Bronchial smooth muscle cell (primary cell): ENCODE measurements at places on chromosomes 2 and 18. TPM values are rescaled to one million over a fixed set of nuclear protein-coding genes. Genes with fewer than 3 reads are reported as not detected.

The AKAIN1 gene
- not detected in 2 replicates for total RNA-seq

The C2orf66 gene
- under 0.01 TPM in 1 of 2 replicates, not detected in the other for total RNA-seq

The DUSP2 gene
- 0.94 and 1.1 TPM in 2 replicates for total RNA-seq

The HAAO gene
- total RNA-seq = 1.6 and 12.2 TPM in 2 replicates

The ARHGAP15 gene
- not detected in 2 replicates for total RNA-seq

The BOLL gene
- total RNA-seq = not detected in 2 replicates

The GREB1 gene
- total RNA-seq = 0.47 and 0.60 TPM in 2 replicates

The HTR2B gene
- total RNA-seq = 11.7 and 13.4 TPM in 2 replicates

The SLC4A3 gene
- 2.0 and 2.2 TPM in 2 replicates for total RNA-seq

The KCNIP3 gene
- total RNA-seq = 1.4 and 1.6 TPM in 2 replicates

The SNORC gene
- 0.52 and 0.79 TPM in 2 replicates for total RNA-seq

The MOGAT1 gene
- total RNA-seq = not detected in 2 replicates

The CDH7 gene
- not detected in 2 replicates for total RNA-seq

The TRABD2A gene
- total RNA-seq = 3.5 and 6.8 TPM in 2 replicates

The ZNF396 gene
- total RNA-seq = 1.4 and 2.2 TPM in 2 replicates

The DSC3 gene
- under 0.01 and 0.09 TPM in 2 replicates for total RNA-seq

The CYTIP gene
- 0.16 TPM in 1 of 2 replicates, not detected in the other for total RNA-seq

The ERICH2 gene
- total RNA-seq = 1.2 TPM in 1 of 2 replicates, not detected in the other

The ARHGAP28 gene
- 0.32 and 5.0 TPM in 2 replicates for total RNA-seq

The MTIF2 gene
- 40.6 and 52.8 TPM in 2 replicates for total RNA-seq

The RNPEPL1 gene
- 4.5 and 7.7 TPM in 2 replicates for total RNA-seq

The RTP5 gene
- total RNA-seq = not detected in 2 replicates

The KCNG2 gene
- total RNA-seq = 0.32 and 1.9 TPM in 2 replicates

The ABCG8 gene
- not detected in 2 replicates for total RNA-seq

The FAM110C gene
- total RNA-seq = not detected in 2 replicates

The TRIP12 gene
- total RNA-seq = 228 and 276 TPM in 2 replicates

The CHST9 gene
- total RNA-seq = not detected in 2 replicates

The DES gene
- 2.4 and 2.7 TPM in 2 replicates for total RNA-seq

The ANKRD36C gene
- total RNA-seq = 24.7 and 25.8 TPM in 2 replicates

The G6PC2 gene
- not detected in 2 replicates for total RNA-seq

The GMCL1 gene
- total RNA-seq = 3.8 and 4.1 TPM in 2 replicates

The MORN2 gene
- 22.2 and 22.4 TPM in 2 replicates for total RNA-seq

The CPLX4 gene
- not detected in 2 replicates for total RNA-seq

The MAP3K19 gene
- not detected in 2 replicates for total RNA-seq

The CNTNAP5 gene
- not detected in 2 replicates for total RNA-seq

The TRIM43 gene
- total RNA-seq = not detected in 2 replicates

The HOXD12 gene
- total RNA-seq = not detected in 2 replicates

The FAP gene
- 46.5 and 157 TPM in 2 replicates for total RNA-seq

The EGR4 gene
- total RNA-seq = under 0.01 TPM in 1 of 2 replicates, not detected in the other

The TUBB8B gene
- total RNA-seq = not detected in 2 replicates

The CCDC74B gene
- total RNA-seq = 4.1 and 10.6 TPM in 2 replicates

The FN1 gene
- 2,780 and 3,784 TPM in 2 replicates for total RNA-seq

The PRADC1 gene
- total RNA-seq = 11.1 and 12.0 TPM in 2 replicates
